NCI-H446 treated with DMSO at 0.1 percent for 48 hours (cell line): ENCODE measurements at places on chromosomes 2 and 18.

- no peak for DNase-seq
Observed at GRCh38 chr2:20977520-20978180, 66.2 kb downstream of the APOB start.

GRCh38 chr18:51622702-51623101, 425.2 kb upstream of the MEX3C start:
- DNase-seq: peak; percentile 76

- DNase-seq: no peak
Observed at GRCh38 chr2:55604027-55604565, 13.3 kb downstream of the PPP4R3B start.

DNA sequence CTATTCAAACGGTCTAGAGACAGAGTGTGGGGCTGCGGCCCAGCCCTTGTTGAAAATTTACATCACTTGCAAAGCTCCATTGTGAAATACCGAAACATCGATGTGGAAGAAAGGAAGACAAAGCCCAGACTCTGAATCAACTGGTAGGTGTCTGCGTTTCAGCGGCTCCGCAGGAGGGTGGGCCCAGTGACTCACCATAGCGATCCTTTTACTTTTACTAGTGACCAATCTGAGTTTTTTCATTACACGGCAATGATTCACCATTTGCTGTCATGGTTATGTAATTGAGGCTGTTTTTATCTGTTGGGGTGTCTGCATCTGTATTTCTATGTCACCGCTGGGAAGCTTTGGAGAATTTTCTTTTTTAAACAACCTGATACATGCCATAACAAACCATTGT, 66.6 kb upstream of the ODC1 start:
- no peak for DNase-seq

- no peak for DNase-seq
Observed at GRCh38 chr2:159164457-159164911, 122.0 kb downstream of the WDSUB1 start.

DNA sequence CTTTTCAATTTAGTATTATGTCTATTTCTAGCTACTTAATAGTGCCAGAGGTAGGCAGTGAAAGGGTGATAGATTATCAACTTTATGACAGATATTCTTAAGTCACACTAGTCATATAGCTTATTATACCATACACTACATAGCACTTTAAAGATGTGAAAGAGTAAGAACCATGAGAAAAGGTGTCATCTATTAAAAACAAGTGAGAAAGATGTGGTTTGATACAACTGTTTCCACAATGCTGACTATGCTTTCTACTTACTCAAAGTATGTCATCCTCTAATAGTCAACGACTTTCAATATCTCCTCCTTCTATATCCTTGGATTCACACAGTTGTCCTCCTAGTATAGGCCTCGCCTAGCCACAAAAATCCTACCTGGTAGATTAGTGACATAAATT, 132.9 kb upstream of the WDSUB1 start:
- no peak for DNase-seq

DNA sequence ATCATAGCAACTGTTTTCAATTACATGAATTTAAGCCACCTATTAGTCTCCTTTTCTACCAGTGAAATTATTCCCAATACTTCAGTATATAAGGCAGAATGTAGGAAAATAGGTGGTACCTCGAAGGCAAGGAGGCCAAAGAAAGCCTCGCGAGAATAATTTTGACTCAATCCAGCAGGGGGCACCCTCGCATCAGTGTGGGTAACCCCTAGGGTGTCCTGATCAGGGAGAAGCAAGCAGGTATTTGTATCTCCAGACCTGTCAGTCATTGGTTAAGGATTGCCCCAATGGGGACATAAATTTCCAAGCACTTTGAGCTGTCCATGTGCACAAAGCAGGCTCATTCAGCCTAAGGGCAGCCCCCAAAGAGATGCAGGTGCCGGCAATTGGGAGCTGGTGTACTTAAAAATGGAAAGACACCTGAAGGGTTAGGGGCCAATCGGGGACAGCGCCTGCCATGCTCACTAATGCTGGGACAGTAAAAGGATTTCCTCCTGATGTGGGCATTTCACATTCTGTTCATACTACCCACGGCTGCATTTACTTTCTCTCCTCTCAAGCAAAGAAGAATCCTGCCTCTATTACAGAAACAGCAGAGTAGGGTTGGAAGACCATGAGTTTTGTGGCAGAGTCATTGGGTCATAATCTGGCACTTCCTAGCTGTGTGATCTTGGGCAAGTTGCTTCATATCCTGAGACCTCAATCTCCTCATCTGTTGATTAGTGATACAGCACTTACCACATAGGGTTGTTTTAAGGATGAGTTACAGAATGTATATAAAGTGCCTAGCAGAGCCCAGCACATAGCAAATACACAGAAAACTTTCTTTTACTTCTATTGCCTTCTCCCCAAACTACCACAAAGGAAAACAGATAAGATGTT, 136.1 kb downstream of the ICOS start:
- DNase-seq: no peak

DNA sequence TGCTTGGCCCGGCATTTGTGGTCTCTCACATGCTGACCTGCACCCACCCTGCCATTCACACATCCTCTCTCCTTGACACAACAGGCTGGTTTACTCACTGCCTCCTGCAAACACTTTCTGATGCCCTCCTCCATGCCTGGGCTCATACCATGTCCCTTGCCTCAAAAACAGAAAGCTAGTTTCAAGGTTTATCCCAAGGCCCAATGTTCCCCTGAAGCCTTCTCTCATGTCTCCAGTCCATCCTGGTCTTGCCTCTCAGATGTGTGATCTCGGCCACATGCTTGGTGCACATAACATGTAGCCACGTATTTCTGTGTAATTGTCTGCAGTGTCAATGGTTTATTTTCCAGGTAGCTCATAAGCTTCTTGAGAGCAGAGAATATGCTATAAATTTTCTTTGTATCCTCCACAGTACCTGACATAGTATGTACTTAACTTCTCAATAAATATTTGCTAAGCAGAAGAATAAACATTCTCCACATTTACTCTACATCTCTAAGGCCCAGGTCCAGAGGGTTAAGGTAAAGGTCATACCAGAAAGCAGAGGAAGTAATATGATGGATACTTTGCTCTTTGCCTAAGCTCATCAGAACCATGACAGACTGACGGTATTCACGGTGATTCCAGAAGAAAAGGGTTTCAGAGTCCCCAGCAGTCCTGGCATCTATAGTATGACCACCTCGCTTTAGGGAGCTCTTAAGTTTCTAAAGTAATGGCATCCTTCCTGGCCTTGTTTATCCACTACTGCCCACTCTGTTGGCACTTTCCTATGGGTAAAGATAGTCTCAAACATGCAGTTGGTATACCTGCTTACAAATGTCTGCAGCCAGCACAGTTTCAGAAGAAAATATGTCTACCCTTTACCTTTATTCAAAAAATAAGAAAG, 163.4 kb upstream of the ZFP36L2 start:
- DNase-seq: no peak

DNA sequence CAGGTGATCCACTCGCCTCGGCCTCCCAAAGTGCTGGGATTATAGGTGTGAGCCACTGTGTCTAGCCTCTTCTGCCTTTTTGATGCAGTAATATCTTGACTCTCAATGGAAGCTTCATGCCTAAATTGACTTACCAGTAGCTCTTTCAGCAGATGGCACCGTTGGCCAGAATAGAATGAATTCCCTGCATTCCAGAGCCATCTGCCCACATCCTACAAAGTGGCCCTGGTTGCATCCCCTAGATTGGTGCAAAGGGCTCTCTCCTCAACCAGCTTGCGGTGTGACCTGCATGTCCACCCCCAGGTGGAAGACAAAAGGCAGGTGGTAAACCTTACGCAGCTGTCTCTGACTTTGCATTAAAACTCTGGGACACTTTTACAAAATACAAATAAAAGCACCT, 4.4 kb upstream of the PARD6G start:
- DNase-seq: no peak

- no peak for DNase-seq
Observed at GRCh38 chr18:10235661-10235952, 218.8 kb upstream of the APCDD1 start.

DNA sequence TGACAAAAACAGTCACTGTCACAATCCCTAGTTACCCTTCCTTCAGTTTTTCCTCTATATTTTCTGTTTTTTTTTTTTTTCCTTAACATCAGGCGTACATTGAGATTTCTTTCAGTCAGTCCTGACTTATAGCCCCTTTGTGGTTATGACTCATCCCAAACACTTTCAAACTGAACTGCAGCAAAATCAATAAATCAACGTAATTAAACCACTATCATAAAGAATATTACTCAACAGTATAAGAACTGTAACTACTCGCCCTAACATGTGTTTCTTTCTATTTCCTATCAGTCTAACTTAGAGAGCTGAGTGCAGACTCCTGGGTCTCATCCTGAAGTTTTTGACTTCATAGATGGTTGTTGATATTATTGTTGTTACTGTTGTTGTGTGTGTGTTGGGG, 523.5 kb downstream of the LRRTM4 start:
- DNase-seq: no peak

GRCh38 chr2:205762881-205763280, 80.6 kb downstream of the NRP2 start:
- DNase-seq: no peak

DNA sequence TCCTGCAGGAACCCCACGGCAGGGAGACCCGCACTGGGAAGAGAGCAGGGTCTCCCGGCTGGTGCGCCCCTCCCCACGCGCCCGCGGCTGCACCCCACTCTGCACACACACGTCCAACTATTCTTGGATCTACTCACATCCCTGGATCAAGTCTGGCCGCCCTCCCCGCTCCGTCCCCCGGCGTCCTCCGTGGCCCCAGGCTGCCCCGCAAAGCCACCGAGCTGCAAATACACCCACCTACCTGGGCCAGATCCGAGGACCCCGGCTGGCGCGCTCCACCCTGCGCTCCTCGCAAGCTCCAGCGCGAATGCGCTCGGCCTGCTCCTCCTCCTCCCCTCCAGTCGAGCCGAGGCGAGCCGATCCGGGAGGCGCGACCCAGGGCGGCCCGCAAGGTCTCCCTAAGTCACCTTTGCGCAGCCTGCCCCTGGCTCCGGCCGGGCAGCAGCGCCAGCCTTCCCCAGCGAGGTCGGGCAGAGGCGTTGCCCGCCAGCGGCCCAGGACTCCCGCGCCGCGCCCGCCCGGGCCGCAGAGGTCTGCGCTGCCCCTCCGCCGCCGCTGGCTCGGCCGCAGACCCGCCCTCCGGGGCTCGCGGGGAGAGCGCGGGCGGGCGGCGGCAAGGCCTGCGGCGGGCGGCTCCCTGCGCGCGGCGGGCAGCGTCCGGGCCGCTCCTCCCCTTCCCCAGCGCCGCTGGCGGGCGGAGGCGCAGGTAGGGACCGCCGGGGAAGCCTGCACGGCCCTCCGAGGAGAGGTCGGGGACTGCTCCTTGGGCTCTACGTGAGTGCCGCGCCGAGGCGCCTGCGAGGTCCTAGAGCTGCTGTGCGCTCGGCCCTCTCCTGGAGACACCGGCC, 126.0 kb downstream of the OSBPL1A start:
- DNase-seq: peak; percentile 43

DNA sequence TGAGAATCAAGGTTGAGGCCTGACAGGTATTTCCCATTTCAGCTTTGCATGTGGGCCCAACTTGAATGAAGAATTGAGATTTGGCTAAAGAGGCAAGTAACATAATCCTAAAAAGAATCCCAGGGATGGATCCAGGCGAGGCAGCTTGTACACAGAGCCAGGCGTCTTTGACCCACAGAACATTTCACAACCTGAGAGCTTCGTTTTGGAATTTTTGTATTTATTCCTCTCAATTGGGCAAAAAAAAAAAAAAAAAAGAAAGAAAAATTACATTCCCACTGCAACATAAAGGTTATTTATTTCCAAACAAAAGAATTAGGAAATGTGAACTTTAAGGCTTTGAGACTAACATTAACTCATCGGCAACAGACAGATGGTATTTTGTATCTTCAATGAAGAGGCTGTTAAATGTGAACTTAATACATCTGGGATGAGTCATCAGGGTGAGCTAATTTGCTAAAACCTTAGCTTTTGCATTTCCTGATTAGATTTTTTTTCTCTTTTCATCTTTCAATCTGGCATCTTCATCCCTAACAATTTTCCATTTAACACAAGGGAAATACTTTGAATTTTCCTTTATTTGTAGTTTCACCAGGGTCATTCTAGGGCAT, 478.5 kb upstream of the TNP1 start:
- peak; percentile 66 for DNase-seq

DNA sequence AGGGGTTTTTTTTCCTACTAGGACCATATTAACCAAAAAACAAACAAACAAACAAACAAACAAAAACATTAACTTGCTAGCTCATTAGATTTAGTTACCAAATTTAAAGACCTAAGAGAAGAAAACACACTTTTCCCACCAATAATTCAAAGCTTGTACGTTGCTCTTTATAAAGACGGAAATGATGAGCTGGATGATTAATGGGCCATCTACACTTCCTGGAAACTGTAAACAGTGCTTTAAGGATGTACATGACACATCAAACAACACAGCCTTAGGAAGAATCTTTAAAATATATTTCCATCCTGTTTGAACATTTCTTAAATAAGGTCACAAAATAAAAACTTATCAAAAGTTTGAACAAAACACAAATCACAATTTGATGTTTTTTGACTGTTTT, 982 bp downstream of the BMP10 start:
- DNase-seq: no peak

DNA sequence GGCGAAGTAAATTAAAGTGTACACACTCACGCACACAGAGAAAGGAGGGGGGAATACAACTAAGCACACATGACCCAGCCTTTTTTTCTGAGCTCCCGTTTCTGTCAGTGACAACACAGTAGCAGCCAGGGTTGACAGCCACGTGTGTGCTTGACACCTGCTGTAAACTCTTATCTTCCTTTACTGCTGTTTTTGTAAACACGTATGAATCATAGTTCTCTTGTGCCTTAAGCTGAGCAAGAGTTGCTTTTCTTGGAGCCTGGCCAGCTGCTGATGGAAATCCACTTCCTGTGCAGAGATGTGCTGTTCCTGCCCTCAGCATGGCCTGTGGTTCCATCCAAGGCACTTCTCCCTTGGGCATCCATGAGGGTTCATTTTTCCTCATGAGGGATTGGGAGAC, 561.9 kb downstream of the GALR1 start:
- DNase-seq: no peak

DNA sequence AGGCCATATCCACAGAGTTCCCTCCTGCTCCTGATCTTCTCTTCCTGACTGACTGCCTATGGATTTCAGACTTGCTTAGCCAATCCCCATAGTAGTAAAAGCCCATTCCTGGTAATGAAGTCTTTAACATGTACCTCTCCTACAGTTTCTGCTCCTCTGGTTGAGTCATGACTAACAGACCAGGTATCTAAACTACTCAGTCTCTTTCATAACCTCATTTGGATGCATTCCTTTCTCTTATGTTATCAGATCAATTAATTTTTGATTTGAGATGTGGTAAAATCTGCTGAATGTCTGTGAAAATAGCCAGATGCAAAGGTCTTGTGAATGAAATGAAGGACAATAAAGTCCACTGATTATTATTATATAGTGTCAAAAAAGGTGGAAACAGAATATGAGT, 198.0 kb downstream of the NBAS start:
- no peak for DNase-seq

DNA sequence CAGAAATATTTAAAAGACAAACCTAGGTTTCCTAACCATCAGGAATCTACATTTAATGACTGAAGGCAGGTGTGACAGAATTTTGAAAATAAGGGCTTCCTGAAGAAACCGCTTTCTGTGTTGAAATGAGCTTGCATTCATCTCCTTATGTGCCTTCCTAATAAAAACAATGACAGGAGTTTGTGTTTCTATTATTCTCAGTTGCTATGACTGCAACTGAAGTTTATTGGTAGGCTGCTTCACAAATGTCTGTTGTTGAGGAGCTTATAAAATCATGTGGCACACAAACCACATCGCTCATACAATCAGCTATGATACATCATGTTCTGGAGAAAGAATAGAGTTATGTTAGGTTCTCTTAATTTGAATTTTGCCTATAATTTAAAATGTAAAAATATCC, 362.7 kb upstream of the SLC8A1 start:
- no peak for DNase-seq

GRCh38 chr2:239241431-239241960, 159.3 kb downstream of the HDAC4 start:
- DNase-seq: no peak
